ENCODE measurements at places on chromosomes 1 and 21.

DNA sequence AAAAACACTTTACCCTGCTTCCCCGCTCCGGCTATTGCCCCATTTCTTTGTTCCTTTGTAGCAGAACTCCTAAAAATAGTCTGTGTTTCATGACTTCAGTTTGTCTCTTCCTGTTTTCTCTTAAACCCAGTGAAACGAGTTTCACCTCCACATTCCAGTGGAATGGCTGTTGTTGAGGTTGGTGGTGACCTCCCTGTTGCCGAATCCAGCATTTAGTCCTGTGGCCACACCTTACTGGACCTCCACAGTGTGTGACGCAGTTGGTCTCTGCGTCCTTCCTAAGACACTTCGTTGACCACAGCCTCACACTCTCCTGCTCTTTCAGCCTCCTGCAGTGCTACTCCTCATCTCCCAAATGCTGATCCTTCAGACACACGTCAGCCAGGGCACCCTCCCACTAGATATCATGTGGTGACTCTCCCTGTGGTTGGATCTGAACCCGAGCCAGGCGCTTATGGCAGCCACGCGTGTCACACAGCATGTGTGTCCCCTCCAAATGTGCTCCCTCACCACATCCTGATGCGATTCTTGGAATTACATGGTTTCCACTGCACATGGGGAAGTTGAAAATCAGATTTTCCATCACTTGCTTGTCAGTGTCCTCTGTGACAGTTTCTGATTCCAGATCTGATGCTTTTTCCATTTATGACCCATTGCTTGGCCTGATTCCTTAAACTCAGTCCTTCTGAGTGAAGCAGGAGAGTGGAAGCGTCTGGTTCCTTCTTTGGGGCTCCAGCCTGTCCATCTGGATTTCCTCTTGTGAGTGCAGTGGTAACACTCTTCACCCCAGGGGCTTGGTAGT, 99.1 kb upstream of the ARTN start:
- peak; percentile 21 for DNase-seq

- peak; percentile 81 for DNase-seq
Observed at GRCh38 chr1:52601991-52602855, at the start of gene GPX7. Gene GPX7, plus strand, starts transcription at chr1:52602371. Its CDS starts 39 bp downstream, at chr1:52602410.

- peak; percentile 93 for DNase-seq
Observed at GRCh38 chr1:167059045-167059808, 30.9 kb downstream of the GPA33 start.

- no peak for DNase-seq
Observed at GRCh38 chr1:192512426-192513162, 63.0 kb upstream of the RGS1 start.

GRCh38 chr1:181080556-181080955, 7.9 kb upstream of the IER5 start:
- DNase-seq, result no peak

GRCh38 chr1:17516303-17517214, 22.9 kb upstream of the ARHGEF10L start:
- peak; percentile 26 for DNase-seq

GRCh38 chr1:110152133-110152785, 2.0 kb downstream of the SLC6A17 start:
- no peak for DNase-seq

- DNase-seq, result no peak
Observed at GRCh38 chr1:173113015-173113741, 62.4 kb upstream of the TNFSF18 start.

- no peak for DNase-seq
Observed at GRCh38 chr1:62356257-62356835, 37.1 kb upstream of the KANK4 start.

- DNase-seq, result no peak
Observed at GRCh38 chr1:20371411-20371810, 80.7 kb downstream of the VWA5B1 start.

DNA sequence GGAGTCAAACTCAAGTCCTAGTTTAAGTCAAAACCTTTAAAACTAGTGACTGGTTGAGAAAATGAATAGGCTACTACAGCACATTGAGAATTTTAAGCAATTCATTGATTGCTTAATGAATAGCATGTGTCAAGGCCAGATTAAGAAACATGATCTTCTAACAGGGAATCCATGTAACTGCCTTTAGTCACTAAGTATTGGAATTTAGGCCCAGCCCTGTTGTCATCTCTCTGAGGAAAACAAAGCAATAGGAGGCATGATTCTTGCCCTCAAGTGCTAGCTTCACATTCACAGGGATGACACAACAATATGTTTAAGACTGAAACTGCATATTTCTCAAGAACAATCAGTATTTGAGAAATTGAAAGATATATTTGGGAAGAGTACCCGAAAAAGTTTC, 70.0 kb upstream of the PTGS2 start:
- no peak for DNase-seq

- DNase-seq, result no peak
Observed at GRCh38 chr1:210739627-210740026, 394.3 kb downstream of the KCNH1 start.
